ENCODE measurements at places on chromosomes 12 and 14.

- no peak for DNase-seq
These were observed 440.4 kb upstream of the DCN start for GRCh38 chr12:91622981-91623380.

GRCh38 chr12:42892702-42893551 lies 303.4 kb upstream of the PRICKLE1 start:
- DNase-seq = no peak

GRCh38 chr14:90627478-90627877 lies 188.8 kb downstream of the TTC7B start:
- no peak for DNase-seq

GRCh38 chr12:117360222-117360550 lies 1.2 kb downstream of the NOS1 start:
- DNase-seq = no peak

DNA sequence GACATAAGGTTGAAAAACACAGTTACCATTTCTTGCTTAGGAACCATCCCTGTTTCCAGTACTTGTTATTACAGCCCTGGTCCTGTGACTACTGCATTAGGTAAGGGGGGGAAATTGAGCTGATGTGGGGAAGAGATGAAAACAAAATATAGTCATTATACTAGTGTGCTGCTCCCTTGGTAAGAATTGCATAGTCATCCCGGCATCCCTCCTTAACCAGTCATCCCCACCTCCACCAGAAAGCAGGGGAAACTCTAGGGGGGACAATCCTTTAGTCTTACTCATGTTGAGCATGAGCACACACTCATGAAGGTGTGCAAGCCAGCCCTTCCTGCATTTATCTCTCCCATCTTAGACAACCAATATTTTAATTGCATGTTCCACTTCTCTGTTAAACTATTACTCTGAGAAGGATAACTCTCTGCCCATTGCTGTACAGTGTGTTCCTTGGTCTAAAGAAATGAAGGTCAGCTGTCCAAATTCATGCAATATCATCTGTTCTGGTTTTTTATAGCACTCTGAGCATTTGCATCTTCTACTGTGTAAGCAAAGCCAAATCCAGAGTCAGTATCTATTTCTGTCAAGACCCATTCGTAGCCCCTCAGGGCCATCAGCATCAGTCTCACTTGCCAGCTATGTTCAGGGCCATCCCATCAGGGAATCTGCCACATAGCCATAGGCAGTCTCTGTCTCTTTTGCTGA lies 46.8 kb downstream of the TMEM30B start:
- no peak for DNase-seq

DNA sequence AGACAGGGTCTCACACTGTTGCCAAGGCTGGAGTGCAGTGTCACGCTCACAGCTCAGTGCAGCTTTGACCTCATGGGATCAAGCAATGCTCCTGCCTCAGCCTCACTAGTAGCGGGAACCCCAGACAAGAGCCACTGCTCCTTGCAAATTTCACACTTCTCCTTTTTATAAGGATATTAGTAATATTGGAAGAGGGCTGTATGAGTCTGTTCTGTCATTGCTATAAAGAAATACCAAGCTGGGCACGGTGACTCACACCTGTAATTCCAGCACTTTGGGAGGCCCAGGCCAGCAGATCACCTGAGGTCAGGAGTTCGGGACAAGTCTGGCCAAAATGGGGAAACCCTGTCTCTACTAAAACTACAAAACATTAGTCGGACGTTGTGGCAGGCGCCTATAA lies 12.9 kb upstream of the ORAI1 start:
- DNase-seq = no peak

DNA sequence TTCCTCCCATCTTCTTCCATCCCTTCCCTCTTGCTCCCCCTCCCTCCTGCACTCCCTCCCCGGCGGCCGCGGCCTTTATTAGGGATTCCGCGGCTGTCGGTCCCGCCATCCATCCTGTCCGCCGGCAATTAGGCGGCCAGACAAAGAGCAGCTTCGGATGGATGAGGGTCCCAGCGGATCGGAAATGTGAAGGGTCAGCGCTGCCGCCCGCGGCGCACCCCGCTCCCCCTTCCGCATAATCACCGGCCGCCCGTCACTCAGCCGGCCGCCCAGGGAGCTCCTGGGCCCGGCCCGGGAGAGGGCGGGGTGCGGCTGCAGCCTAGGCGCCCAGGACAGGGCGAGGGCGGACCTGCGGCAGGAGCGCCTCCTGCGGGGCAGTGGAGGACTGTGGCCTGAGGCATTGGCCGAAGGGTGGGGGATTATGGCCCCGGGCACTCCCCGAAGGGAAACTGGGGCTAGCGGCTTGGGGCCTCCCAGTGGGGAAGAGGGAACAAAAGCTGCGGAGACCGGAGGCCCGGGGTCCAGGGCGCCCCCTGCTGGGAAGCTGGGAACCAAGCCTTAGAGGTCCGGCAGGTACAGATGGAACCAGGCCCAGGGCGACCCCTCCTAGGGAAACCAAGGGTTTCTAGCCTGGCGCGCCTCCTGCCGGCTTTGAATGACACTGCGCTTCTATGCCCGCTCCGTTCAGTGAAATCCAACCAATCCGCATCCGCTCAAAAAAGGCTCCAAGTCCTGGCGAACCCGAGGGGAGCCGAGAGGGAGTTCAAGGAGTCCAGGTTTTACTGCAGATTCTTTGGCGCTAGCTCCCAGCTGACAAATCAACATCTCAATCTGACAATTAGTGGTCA lies 4.4 kb upstream of the DNAJC22 start:
- DNase-seq = peak; percentile 30

- no peak for DNase-seq
These were observed 372.8 kb downstream of the TMEM132D start for GRCh38 chr12:129530984-129531383.

GRCh38 chr12:25615119-25615518 lies 62.0 kb upstream of the LMNTD1 start:
- DNase-seq = peak; percentile 89

GRCh38 chr12:78290606-78291345 lies 460.1 kb downstream of the NAV3 start:
- peak; percentile 65 for DNase-seq

GRCh38 chr14:95274279-95274678 lies 45.4 kb downstream of the CLMN start:
- DNase-seq = no peak

GRCh38 chr12:87661786-87662377 lies 367.3 kb downstream of the C12orf50 start:
- DNase-seq = no peak

DNA sequence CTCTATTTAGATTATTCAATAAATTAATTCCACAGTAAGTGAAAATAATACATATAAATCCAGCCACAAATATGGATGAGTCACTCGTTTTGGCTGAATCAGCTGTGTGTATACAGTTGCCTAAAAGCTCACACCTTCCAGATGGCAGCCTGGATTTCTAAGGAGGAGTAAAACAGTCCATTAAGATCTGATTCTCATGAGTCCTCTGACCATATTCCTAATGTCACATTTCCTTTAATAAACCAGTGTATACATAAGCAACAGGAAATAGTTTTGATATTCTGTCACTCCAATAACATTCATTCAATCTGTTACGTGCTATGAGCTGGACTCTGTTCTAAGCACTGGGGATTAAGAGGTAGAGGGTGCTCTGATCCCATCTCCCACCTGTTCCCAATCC lies 21.8 kb downstream of the MDM1 start:
- DNase-seq = peak; percentile 55

GRCh38 chr12:110179291-110179690 lies 55.1 kb downstream of the IFT81 start:
- DNase-seq = no peak

- DNase-seq = no peak
These were observed 19.9 kb downstream of the PLBD2 start for GRCh38 chr12:113378291-113378690.

DNA sequence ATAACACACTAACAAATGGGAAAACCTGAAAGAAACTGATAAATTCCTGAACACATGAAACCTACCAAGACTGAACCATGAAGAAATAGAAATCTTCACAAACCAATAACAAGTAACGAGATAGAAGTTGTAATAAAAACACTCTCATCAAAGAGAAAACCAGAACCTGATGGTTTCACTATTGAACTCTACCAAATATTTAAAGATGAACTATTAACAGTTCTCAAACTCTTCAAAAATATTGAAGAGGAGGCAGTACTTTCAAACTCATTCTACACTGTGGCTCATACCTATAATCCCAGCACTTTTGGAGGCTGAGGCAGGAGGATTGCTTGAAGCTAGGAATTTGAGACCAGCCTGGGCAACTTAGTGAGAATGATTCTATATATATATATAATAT lies 48.4 kb upstream of the TMTC2 start:
- no peak for DNase-seq

DNA sequence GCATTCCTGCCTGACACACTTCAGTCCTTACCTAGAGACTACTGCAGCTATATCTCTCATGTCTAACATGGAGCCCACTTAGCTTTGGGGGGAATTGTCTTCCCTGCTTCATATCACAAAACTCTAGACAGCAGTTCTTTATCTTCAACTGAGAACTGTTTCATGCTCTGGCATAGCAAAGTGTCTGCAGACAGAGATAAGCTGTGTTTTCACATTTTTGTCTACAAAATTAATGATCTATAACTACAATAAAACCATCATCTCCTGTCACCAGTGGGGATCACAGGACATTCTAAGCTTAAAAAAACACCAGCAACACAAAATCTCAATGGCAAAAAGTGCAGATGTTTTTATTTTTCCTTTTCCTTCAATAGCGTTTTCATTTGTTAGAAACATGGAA lies 137.1 kb upstream of the VRK1 start:
- DNase-seq = no peak

GRCh38 chr14:89418976-89419375 lies 1.9 kb upstream of the FOXN3 start:
- DNase-seq = no peak

GRCh38 chr12:132908145-132909029 lies 21.0 kb upstream of the CHFR start:
- DNase-seq = peak; percentile 89

DNA sequence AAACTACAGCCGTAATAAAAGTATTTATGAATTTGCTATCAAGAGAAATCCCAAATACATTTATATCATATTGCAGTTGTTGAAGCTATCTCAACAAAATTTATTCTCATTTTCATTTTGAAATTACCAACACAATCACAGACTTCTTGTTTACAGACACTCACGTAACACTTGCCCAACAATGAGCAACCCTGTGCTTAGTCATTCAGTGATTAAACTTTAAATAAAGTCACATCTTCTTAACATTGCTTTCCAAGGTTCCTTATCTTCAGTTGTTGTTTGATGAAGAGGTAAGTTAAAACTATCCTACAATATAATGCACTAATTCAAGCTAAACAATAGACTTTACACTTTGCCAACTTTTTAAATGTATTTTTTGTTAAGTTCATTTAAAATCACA lies 601.8 kb downstream of the SLC16A7 start:
- DNase-seq = no peak

GRCh38 chr14:51719955-51720354 lies 68.2 kb downstream of the FRMD6 start:
- DNase-seq = no peak

DNA sequence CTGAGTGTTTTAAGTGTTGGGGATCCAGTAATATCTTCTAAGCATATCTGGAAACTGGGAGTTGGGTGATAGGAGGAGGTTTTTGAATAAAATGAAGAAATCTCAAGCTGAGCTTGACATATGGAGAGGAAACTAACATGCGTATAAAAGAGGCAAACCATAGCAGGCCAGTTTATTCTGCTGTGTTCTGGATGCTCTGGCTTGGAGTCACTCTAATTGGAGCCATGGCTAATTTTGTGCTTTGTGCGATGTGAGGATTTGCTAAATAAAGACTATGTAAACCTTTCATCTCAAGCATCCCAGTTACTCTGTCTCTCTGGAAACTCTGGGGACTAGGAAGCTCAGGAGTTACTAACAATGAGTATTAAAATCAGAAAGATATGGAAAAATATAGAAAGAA lies 66.5 kb downstream of the ATF7IP start:
- DNase-seq = no peak

GRCh38 chr12:131139363-131140068 lies 185.8 kb downstream of the ADGRD1 start:
- DNase-seq = no peak

GRCh38 chr12:9792961-9793617 lies 32.4 kb upstream of the CD69 start:
- peak; percentile 8 for DNase-seq

DNA sequence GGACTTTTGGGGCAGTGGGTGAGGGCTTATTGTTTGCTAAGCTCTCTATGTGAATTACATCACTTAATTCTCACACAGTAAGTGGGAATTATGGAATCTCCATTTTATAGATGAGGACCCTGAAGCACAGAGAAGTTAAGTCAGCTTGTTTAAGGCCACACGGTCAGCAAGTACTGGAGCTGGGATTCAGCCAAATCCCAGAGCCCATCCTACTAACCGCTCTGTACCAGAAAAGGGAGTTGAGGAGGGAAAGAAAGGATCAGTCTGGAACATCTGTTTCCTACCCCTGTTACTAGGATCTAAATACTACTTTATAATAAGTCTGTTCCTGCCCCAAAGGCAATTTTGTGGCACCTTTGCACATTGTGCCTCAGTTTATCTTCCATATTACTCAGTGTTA lies 42.6 kb downstream of the PPFIBP1 start:
- no peak for DNase-seq

DNA sequence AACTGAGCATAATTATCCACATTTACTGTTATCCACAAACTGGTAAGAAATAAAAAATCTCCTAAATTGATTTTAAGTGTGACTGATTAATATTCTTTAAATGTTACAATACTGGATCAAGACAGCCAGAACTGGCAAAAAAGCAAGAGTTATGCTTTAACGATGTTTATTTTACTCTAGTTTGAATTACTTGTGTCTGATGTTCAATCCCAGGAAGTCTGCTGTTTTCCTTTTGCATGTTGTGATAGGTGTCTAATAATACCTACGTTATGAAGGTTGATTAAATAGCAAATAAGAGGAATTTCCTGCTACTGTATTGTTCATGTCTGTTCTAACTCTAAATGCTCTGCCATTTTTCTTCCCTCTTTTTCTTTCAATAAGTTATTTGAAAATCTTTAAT lies 34.4 kb upstream of the OTOGL start:
- no peak for DNase-seq

DNA sequence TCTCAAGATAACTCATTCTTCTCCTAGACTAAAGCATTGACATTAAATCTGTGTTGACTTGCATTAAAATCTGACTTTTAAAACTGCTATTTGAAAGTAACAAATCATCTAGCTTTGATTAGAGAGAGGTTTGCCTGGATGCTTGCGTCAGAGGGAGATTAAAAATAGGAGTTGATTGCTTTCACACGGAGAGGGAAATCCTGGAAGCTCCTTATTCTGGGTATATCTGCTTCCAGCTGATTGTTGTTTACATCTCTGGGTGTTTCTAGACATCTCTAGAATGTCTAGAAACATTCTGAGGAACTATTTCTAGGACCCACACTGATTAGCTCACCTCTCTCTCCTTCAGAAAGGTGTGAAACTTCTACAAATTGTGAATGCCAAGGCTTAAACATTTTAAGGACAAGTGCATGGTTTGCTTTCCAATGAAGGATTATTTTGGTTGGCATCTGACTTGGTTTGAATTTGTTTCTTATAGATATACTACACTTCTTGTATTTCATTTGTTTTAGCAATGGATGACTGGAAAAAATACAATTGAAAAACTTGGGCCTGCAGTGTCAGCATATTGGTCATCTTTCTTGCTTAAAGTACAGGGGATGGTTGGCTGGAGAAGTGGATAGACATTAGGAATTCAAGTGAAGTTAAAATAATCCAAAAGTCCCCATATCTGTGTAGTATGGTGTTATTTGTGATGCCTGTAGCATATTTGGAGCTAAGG lies 2.1 kb downstream of the DIP2B start:
- no peak for DNase-seq

- no peak for DNase-seq
These were observed 1.1 kb downstream of the PHLDA1 start for GRCh38 chr12:76030341-76031080.

GRCh38 chr14:31677630-31678029 lies 116.4 kb downstream of the NUBPL start:
- no peak for DNase-seq
